Spleen (tissue), 13 donors: ENCODE measurements at places on chromosomes 1 and 21. TPM values are rescaled to one million over a fixed set of nuclear protein-coding genes. Genes with fewer than 3 reads are reported as not detected.

The WARS2 gene
- total RNA-seq: 9.0 TPM

The CERS2 gene
- total RNA-seq: 117 TPM

DNA sequence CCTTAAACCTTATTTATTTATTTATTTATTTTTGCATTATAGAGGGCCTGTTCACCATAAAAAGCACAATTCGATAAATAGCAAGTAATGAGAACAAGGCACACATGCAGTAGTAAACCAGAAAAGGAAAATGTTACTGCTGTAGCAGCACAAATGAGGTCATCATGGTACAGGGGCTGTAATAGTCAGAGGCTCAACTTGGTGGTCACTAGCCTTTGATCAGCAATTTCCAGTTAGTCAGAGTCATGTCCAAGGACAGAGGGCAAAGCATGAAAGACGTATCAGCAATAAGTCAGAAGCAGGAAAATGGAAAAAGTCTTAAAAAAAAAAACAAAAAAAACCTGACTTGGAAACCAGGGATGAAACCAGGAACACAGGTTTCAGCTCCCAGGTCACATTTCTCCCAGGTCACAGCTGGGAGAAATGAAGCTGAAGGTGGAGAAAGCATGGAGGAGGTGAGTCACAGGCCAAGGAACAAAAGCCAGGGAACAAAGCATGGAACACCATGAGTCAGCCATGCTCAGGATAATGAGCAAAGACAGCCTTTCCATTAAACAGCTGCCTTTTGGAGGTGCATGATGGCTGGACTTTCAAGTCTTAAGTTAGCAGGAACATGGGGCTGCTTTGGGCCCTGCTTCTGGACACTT is 556.3 kb downstream of the LTN1 start:
- no peaks in the 10 kb centered on the region for H3K4me1 ChIP-seq
- no peaks in the 10 kb centered on the region for H3K27me3 ChIP-seq
- no peak overlapping the region for H3K27ac ChIP-seq
- no peak for DNase-seq

DNA sequence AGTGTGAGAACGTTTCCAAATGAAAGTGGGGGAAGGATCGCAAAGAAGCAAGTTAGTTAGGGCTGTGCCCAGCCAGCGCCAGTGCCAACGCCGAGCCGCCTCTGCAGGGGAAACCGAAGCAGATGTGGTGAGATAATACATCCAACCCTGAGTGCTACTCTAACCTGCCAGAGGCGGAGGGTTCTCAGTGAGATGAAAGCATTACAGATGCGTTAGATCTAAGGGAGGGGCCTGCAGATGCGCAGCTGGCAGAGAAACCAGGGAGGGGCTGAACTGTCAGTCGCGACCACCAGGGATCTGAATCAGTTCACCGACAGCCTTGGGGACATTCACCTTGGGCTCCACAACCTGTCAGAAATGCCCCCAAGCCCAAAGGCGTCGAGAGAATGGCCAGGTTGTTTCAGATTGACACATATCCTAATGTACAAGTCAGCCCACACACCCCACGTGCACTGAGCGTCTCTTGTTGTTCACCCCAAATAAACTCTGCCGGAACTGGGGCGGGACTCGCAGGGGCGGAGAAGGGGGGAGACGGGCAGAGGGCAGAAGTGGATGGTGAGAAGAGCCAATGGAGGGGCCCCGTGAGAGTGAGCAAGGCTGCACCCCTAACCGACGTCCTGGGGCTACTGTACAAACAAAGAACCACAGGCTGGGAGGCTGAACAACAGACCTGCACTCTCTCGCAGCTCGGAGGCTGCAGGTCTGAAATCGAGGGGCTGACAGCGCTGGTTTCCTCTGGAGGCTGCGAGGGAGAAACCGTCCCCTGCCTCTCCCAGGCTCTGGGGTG is 8.7 kb upstream of the UMODL1 start:
- H3K36me3 ChIP-seq: no peaks in the 10 kb centered on the region
- H3K4me3 ChIP-seq: peak overlapping the region; percentile 39
- peaks cover 52% of the 10 kb centered on the region for H3K4me1 ChIP-seq
- no peaks in the 10 kb centered on the region for H3K27me3 ChIP-seq
- peak overlapping the region; percentile 87 for H3K27ac ChIP-seq
- DNase-seq: peak; percentile 97

DNA sequence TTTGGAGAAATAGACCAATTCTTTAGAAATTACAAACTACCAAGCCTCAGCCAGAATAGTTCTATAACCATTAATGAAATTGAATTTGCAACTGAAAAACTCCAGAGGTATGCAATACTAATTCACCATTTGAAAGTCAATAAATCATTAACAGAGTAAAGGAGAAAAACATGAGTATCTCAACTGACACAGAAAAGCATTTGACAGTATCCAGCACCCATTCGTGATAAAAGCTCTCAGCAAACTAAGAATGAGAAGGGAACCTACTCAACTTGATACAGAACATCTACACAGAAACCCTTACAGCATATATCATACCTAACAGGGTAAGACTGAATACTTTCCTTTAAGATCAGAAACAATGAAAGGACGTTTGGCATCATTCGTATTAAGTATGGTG is 54.3 kb downstream of the ST6GALNAC5 start:
- H3K4me3 ChIP-seq: no peak overlapping the region
- no peaks in the 10 kb centered on the region for H3K27me3 ChIP-seq
- H3K36me3 ChIP-seq: no peaks in the 10 kb centered on the region
- no peaks in the 10 kb centered on the region for H3K4me1 ChIP-seq
- DNase-seq: no peak

DNA sequence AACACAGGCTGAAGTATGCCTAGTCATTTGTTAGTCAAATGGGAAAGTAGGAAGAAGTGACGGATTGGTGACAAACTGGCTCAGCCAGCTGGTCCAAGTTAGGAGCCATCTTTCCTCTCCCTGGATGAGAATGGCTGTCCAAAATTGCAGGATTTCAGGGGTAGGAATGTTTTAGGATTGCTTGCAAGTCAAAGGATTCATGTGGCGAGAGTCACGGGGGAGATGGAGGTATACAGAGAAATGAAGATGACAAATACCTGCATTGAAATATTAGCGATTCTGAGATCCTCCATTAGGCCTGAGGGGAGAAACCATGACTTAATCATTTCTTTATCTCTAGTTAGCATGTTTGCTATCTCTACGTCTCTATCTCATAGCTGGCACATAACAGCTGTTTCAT is 41.8 kb upstream of the PIGC start:
- H3K36me3 ChIP-seq: no peaks in the 10 kb centered on the region
- no peak overlapping the region for H3K27ac ChIP-seq
- no peak overlapping the region for H3K4me3 ChIP-seq
- no peaks in the 10 kb centered on the region for H3K4me1 ChIP-seq
